Aorta (tissue), 5 donors: ENCODE measurements at places on chromosomes 12 and 14. TPM values are rescaled to one million over a fixed set of nuclear protein-coding genes. Genes with fewer than 3 reads are reported as not detected.
A peak's percentile ranks its signal among the peaks of the same experiment; 100 is the strongest.

The ANAPC5 gene
- 105 TPM for total RNA-seq

The SERPINA9 gene
- not detected for total RNA-seq

The TMEM63C gene
- 0.06 TPM for total RNA-seq

The SLC8A3 gene
- 0.23 TPM for total RNA-seq

The IL22 gene
- total RNA-seq: not detected

The PPP4R3A gene
- 69.3 TPM for total RNA-seq

The FOXA1 gene
- not detected for total RNA-seq

GRCh38 chr12:77045183-77045582, 20.2 kb downstream of the E2F7 start:
- no peak overlapping the region for H3K27ac ChIP-seq
- no peaks in the 10 kb centered on the region for H3K4me1 ChIP-seq
- no peaks in the 10 kb centered on the region for H3K36me3 ChIP-seq

DNA sequence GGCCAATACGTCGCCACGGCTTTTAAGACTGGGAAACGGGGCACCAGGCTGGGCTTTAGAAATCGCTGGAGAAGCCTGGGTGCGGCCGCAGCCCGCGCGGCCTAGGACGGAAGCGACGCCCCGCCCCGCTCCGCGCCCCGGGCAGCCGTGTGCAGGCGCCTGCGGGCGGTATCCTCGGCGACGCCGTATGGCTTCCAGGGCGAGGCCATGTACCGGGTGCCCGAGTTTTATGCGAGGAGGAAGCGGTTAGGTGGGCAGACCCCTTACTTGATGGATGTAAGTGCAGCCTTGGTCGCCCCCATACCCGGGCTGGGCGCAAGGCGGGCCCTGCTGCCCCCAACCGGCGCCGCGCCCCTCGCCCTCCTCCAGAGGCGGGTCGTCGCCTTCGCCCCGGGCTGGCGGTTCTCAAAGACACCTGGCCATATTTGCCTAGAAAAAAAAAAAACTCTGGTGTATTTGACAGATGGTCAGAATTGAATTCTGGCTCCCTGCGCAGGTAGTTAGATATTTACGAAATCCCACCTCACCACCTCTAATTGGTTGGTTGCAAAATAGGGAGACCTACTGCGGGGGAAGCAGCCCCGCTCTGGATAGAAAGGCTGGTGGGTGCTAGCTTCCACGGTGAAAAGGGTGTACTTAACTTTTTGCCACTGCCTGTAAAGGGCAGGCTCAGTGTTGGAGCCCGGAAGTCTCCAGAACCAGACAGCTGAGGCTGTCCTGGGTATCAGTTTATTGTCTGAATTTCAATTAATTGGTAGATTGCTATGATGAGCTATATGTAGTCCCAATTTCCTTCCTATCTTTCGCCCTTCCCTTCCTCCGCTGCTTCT, at the start of gene PPP1R36:
PPP1R36 (plus strand) TSS at position 171 of the 830 bp plus-strand sequence; CDS start at position 208, 37 bp downstream.
- no peak within 1 kb of the TSS for H3K27ac ChIP-seq
- H3K4me3 ChIP-seq: no peak within 1 kb of the TSS
- H3K4me1 ChIP-seq: no peaks in the 10 kb centered on the region
- no peaks in the 10 kb centered on the region for H3K27me3 ChIP-seq
- H3K36me3 ChIP-seq: no peaks in the 10 kb centered on the region

DNA sequence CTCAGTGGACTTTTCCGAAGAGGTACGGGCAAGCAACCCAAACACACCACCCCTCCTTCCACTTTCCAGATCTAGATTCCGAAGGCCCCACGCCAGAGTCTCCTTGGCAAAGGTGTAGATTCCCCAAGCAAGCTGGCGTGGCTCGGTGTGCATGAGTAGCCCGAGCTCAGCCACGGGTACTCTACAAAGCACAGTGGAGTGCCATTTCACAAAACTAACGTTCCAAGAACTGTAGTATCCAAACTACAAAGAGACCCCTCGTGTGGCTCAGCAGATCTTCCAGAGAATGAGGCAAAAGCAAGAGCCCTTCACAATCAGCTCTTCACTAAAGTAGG, 72.1 kb downstream of the FOXN3 start:
- peak overlapping the region; percentile 7 for H3K27ac ChIP-seq
- H3K4me1 ChIP-seq: peaks cover 3% of the 10 kb centered on the region
- H3K27me3 ChIP-seq: no peaks in the 10 kb centered on the region
- H3K4me3 ChIP-seq: no peak overlapping the region

GRCh38 chr12:26247873-26248272, 52.5 kb downstream of the SSPN start:
- H3K4me3 ChIP-seq: no peak overlapping the region
- H3K27ac ChIP-seq: no peak overlapping the region
- DNase-seq: no peak
- H3K27me3 ChIP-seq: no peaks in the 10 kb centered on the region
- no peaks in the 10 kb centered on the region for H3K4me1 ChIP-seq
- H3K36me3 ChIP-seq: no peaks in the 10 kb centered on the region

DNA sequence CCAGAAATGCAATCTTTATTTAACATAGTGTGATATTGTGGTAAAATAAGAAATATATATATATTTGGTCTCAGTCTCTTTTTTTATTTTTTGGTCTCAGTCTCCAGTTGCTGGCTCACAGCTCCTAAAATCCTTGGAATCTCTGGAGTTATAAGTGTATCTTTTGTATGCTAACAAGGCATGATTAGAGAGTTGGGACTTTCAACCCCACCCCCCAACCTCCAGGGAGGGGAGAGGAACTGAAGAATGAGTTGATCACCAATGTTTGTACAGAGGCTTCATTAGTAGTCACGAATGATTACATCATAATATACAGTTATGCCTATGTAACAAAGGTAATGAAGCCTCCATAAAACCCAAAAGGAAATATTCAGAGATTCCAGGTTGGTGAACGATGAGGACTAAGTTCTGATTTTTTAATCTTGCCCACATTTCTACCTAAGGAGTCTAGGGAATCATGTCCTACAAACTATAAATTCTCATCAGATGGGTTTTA, 22.8 kb upstream of the LALBA start:
- H3K4me1 ChIP-seq: no peaks in the 10 kb centered on the region
- no peak overlapping the region for H3K4me3 ChIP-seq
- no peaks in the 10 kb centered on the region for H3K36me3 ChIP-seq

GRCh38 chr14:70721542-70721941, 79.8 kb downstream of the TTC9 start:
- H3K27me3 ChIP-seq: no peaks in the 10 kb centered on the region
- H3K27ac ChIP-seq: no peak overlapping the region
- no peak for DNase-seq
- no peaks in the 10 kb centered on the region for H3K4me1 ChIP-seq
- no peaks in the 10 kb centered on the region for H3K36me3 ChIP-seq

DNA sequence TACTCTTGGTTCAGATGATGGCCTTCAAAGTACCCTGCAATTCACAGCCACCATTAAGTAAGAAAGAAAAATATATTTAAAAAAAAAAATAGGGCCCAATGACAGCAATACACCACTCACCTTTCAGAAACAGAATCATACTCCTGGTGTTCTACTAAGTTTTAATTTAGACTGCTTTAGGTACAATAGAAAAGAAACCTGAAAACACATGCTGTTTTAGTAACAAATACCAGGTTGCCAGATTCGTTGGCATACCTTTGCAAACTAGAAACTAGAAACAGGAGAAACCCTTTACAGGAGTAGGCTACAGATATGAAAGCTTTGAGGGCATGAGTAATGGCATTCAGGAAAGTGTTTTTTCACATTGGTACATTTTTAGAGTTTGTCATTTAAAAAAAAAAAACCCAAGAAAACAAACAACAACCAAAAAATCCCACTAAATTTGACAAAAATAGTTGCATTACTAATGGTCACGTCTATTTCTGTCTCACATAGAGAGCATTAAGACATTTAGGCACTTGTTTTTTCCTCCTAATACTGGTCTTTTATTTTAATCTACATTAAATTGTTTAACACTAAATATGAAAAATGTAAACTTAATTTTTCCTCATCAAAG, 4.0 kb downstream of the SIX1 start:
- no peak overlapping the region for H3K27ac ChIP-seq
- no peaks in the 10 kb centered on the region for H3K27me3 ChIP-seq
- DNase-seq: no peak
- no peaks in the 10 kb centered on the region for H3K36me3 ChIP-seq
- no peak overlapping the region for H3K4me3 ChIP-seq

DNA sequence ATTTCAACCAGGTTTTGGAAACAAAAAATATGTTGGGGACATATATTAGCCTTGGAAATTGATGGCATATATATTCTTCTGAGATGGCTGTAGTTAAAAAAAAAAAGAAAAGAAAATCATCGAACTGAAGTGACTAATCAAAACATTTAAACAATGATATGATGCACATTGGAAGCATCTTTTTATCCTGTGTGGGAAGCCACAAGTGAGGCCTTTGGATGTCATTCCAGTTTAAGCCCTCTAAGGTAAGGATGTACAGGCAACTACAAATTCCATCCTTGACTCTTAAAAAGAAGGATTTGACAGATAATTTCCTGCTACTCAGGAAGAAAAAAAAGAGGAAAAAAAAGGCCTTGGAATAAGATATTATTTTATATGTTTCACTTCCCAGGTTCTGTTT, 9.6 kb upstream of the PTPRB start:
- peaks cover 2% of the 10 kb centered on the region for H3K4me1 ChIP-seq
- no peaks in the 10 kb centered on the region for H3K27me3 ChIP-seq
- H3K4me3 ChIP-seq: no peak overlapping the region
- DNase-seq: no peak
- H3K27ac ChIP-seq: no peak overlapping the region

- DNase-seq: no peak
- no peaks in the 10 kb centered on the region for H3K36me3 ChIP-seq
- H3K4me1 ChIP-seq: no peaks in the 10 kb centered on the region
- no peaks in the 10 kb centered on the region for H3K27me3 ChIP-seq
- no peak overlapping the region for H3K4me3 ChIP-seq
- no peak overlapping the region for H3K27ac ChIP-seq
These were observed 97.5 kb downstream of the CRACR2A start for GRCh38 chr12:3655328-3655900.

- DNase-seq: no peak
- no peak overlapping the region for H3K27ac ChIP-seq
- H3K27me3 ChIP-seq: no peaks in the 10 kb centered on the region
- H3K4me3 ChIP-seq: no peak overlapping the region
- H3K4me1 ChIP-seq: no peaks in the 10 kb centered on the region
- H3K36me3 ChIP-seq: no peaks in the 10 kb centered on the region
These were observed 159.3 kb downstream of the SLC25A21 start for GRCh38 chr14:37013078-37013477.

DNA sequence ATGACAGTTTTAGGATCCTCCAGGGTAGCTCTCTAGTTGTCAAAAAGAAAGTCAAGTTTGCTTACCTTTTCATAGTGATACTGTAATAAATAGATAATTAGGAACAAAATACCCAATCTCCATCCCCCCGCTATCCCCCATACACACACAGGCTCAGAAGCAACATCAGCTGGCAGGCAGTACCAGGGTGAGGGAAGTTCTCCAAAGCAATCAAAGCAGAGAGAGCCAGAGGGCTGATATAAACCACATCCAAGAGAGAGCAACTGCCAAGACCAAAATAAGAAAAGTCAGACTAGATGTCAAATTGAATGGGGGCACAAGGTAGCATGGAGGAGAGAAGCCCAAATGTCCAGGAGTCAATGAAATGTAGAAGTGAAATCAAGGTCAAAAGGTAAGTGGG, 80.2 kb upstream of the PTPRR start:
- no peaks in the 10 kb centered on the region for H3K27me3 ChIP-seq
- DNase-seq: no peak
- no peaks in the 10 kb centered on the region for H3K4me1 ChIP-seq
- H3K36me3 ChIP-seq: no peaks in the 10 kb centered on the region

GRCh38 chr14:85596562-85596961, 66.6 kb downstream of the FLRT2 start:
- H3K27me3 ChIP-seq: no peaks in the 10 kb centered on the region
- H3K27ac ChIP-seq: no peak overlapping the region
- no peaks in the 10 kb centered on the region for H3K36me3 ChIP-seq
- no peaks in the 10 kb centered on the region for H3K4me1 ChIP-seq
- no peak overlapping the region for H3K4me3 ChIP-seq

DNA sequence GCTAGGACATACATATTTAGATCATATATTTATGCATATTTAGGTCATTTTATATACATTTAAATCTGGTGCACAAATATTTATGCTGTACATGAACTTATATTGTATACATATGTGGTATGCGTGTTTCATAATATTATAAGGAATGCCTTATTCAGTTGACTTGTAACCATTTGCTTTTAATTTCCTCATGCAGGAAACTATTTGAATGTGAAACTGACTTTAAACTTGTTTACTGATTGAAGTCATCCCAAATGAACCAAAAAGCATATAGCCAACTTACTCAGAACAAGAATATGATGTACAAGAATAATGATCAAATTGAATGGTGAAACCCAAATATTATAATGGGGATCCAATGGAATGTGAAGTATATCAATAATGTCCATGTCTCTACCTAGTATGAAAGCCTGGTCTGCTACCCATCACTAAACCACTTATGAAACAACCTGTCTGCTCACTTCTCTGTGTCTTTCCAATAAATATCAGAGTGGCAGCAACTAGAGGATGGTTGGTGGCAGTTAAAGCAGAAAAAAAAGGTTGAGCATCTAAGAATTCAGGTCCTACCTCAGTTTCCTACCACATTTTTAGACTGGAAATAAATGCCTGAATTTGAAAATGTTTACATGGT, 38.3 kb downstream of the RPS6KA5 start:
- no peak for DNase-seq
- no peaks in the 10 kb centered on the region for H3K36me3 ChIP-seq
- no peaks in the 10 kb centered on the region for H3K4me1 ChIP-seq
- H3K4me3 ChIP-seq: no peak overlapping the region

- H3K27me3 ChIP-seq: no peaks in the 10 kb centered on the region
- H3K4me1 ChIP-seq: no peaks in the 10 kb centered on the region
- no peak overlapping the region for H3K27ac ChIP-seq
- H3K4me3 ChIP-seq: no peak overlapping the region
- no peak for DNase-seq
- H3K36me3 ChIP-seq: no peaks in the 10 kb centered on the region
These were observed 1838.6 kb upstream of the SEL1L start for GRCh38 chr14:83372271-83372670.

- H3K27ac ChIP-seq: no peak overlapping the region
- H3K27me3 ChIP-seq: no peaks in the 10 kb centered on the region
- H3K36me3 ChIP-seq: no peaks in the 10 kb centered on the region
- no peak overlapping the region for H3K4me3 ChIP-seq
- H3K4me1 ChIP-seq: no peaks in the 10 kb centered on the region
These were observed 170.6 kb upstream of the PWP1 start for GRCh38 chr12:107514887-107515445.

DNA sequence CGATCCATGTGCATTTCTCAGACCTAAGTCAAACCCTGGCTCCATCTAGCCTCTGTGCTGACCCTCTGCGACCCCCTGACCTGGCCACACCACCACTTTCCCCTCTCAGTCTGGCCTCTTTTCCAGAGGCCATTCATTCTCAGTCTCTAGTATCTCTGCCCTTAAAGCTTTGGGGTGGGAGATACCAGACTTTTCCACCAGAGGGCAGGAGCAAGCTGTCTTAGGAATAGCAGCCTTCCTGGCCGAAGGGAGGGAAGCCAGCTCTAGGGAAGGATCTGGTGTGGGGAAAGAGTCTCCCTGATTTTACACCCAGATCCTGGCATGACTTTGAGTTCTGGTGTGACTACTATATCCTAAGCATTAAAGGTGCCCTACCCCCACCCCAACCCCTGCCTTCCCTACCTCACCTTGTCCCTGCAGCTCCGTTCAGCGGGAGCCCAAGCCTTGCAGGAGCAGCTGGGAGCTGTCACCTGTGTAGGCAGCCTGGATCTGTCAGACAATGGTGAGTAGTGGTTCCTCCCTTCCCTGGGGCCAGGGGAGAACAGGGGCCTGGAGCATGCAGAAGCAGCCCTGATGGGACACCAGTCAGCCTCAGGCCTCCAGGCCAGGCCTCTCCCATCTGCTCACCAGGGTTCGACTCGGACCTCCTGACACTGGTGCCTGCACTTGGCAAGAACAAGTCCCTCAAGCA, 6.6 kb downstream of the CARMIL3 start:
- no peaks in the 10 kb centered on the region for H3K36me3 ChIP-seq
- H3K4me3 ChIP-seq: no peak overlapping the region
- DNase-seq: peak; percentile 83
- H3K4me1 ChIP-seq: no peaks in the 10 kb centered on the region
- H3K27me3 ChIP-seq: no peaks in the 10 kb centered on the region
- H3K27ac ChIP-seq: no peak overlapping the region
